ENCODE measurements at places on chromosomes 2 and 18. TPM values are rescaled to one million over a fixed set of nuclear protein-coding genes. Genes with fewer than 3 reads are reported as not detected.

Gene APCDD1
- total RNA-seq: 0.53 TPM

Gene DDX18
- total RNA-seq: 80.5 TPM

Gene LONRF2
- total RNA-seq: under 0.01 TPM

Gene PLCL1
- total RNA-seq: 9.7 TPM

Gene NTSR2
- total RNA-seq: not detected

Gene SULT1C4
- total RNA-seq: 4.7 TPM

Gene HOXD8
- not detected for total RNA-seq

Gene TMEM247
- not detected for total RNA-seq

Gene SLC5A7
- not detected for total RNA-seq

Gene GPR35
- total RNA-seq: 0.13 TPM

Gene TXNDC9
- 133 TPM for total RNA-seq

Gene SLC4A5
- total RNA-seq: 0.80 TPM

Gene MBD2
- total RNA-seq: 47.1 TPM

Gene DUSP19
- total RNA-seq: 2.4 TPM

Gene CFLAR
- 385 TPM for total RNA-seq
